ENCODE measurements at places on chromosomes 1 and 21.

DNA sequence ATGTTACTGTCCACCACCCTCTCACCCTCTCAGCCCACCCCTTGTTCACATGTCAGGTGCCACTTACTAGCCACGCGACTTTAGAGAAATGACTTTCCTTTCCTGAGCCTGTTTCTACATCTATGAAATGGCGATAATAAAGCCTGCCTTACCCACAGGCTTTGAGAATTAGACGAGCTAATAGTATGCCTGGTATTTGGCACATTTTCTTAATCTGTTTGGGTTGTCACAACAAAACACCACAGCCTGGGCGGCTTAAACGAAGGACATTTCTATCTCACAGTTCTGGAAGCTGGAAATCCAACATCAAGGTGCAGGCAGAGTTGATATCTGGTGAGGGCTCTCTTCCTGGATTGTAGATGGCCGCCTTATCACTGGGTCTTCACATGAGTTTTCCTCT lies 273.9 kb upstream of the FMN2 start:
- no peak for DNase-seq

DNA sequence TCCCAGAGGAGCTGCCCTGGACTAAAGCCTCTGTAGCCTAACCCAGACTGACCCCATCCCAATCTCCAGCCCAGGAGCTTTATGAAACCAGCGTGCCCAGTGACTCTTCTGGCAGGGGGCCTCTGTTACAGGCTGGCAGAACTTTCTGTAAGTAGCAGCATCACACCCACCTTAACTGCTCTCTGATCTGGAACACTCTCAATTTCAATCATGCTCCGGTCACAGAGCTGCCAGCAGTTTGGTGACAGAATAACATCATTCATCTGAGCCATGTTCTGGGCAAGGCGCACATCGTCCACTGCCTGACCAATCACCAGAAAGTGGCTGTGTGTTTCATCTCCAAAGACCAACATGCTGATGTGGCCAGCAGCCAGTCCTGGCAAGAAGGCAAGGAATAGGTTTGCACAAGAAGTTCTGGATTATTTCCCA lies 14.7 kb downstream of the ADCY10 start:
- DNase-seq: no peak

GRCh38 chr1:48216941-48217340 lies 5.6 kb upstream of the SLC5A9 start:
- DNase-seq: no peak

GRCh38 chr1:20368866-20369470 lies 78.3 kb downstream of the VWA5B1 start:
- DNase-seq: no peak

DNA sequence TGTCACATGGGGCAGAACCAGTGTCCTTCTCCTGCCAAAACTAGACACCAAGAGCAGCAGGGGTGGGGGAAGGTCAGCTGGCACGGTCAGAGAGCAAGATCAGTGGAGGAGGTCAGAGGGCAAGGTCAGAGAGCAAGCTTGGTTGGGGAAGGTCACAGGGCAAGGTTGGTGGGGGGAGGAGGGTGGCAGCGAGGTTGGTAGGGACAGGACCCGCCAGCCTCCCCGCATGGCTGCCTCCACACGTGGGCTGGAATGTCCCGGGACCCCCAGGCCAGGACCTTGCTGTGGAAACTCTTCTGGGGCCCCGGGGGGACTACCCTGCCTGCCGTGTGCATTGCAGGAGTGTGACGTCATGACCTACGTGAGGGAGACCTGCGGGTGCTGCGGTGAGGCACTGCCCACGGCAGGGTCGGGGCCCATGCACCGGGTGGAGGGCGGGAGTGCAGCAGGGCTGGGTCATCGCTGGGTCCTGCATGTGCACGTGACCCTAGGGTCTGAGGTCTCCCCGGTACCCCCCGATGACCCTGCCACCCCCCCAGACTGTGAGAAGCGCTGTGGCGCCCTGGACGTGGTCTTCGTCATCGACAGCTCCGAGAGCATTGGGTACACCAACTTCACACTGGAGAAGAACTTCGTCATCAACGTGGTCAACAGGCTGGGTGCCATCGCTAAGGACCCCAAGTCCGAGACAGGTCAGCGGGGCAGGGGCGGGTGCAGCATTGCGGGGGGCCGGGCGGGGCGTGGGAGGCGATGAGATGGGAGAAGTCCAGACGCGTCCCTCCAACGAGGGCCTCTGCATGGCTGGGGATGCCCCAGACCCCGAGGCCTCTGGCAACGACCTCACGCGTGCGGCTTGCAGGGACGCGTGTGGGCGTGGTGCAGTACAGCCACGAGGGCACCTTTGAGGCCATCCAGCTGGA lies 27.3 kb downstream of the COL6A2 start:
- no peak for DNase-seq

GRCh38 chr1:102535829-102536505 lies 539.2 kb upstream of the OLFM3 start:
- no peak for DNase-seq

GRCh38 chr1:205301205-205301821 lies 20.2 kb downstream of the NUAK2 start:
- no peak for DNase-seq

DNA sequence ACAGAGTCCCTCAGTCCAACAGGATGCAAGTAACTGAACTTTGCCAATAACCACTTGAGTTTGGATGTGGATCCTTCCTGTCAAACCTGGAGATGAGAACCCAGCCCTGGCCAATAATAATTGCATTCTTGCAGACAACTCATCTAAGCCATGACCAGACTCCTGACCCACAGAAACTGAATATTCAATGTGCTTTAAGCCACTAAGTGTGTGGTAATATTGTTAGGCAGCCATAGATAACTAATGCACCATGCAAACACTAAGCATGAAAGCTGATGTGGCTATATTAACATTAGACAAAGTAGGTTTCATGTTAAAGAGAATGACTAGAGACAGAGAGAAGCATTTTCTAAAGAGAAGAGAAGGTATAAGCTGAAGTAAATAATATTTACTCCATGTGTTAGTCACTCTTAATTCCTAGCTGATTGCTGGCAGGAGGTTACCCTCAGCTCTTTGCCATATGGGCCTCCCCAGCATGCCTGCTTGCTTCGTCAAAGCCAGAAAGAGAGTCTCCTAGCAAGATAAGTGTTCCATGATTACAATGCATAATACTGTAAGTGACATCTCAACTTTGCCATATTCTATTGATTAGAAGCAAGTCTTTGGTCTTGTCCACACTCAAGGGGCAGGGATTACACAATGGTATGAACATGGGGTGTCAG lies 276.4 kb upstream of the PLXNA2 start:
- DNase-seq: no peak

DNA sequence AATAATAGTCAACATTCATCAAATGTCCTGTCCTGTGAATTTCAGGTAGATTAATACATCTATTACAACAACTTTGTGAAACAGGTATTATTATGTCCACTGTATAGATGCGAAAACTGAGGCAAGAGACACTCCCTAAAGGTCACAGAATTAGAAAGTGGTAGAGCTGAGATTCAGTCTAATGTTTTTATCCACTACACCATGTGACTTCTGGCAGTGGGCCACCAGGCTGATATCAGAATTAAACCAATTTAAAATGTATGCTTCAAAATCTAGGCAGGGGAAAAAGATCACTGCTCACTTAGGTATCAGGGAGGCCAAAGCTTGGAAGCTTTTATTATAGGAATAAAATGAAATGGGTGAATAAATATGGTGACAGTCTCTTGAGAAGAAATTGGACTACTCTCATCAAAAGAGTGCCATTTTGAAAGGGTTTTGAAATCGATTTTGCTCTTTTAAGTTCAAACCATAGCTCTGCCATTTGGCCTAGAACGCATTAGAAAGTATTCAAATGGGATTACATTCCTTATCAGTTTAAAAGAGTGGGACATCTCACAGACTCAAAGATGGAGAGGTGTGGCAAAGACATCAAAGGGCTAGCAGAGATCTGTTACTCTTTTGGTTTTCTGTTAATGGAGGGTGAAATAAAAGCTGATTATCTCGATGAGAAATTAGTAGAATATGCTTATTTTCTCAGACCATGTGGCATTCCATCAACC lies 1.9 kb downstream of the DDAH1 start:
- no peak for DNase-seq

- DNase-seq: no peak
Measured at GRCh38 chr21:19181604-19182140, 778.1 kb upstream of the TMPRSS15 start.

GRCh38 chr1:117633068-117633345 lies 27.2 kb downstream of the TENT5C start:
- DNase-seq: no peak

DNA sequence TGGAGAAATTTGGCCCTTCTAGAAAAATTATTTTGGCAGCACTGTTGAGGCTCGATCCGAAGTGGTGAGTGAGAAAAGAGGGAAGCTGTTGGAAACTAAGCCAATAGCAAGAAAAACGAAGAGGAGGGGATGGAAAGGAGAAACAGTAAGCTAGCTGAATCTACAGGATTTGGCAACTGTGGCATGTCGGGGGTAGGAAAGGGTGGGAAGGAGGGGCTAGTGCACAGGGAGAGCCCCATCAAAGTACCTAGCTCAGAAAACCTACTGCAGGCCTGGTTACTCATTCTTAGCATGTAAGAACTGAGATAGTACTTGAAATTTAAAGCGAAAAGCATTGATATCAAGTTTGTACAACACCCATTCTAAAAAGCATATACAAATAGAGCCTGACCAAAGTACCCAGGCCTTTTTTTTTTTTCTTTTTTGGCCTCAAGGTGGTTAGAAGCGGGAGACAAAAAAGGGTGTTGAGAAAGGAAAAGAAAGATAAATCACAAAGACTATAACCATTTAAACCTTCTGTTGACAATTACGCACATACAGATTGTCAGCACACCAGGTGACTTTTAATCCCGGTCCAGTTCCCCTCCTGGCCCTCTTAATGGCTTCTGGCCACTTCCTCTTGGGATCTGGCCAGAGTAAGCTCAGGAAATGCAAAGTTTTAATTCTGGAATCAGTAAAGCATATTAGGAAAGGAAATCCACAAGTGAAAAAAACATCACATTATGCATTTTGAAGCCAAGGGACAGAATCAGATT lies 50.4 kb downstream of the SLC16A1 start:
- no peak for DNase-seq
